Activated CD4-positive, alpha-beta T cell treated with anti-CD3 and anti-CD28 coated beads for 1 hour (primary cell): ENCODE measurements at places on chromosomes 13 and 19.

- DNase-seq = no peak
Observed at GRCh38 chr13:47135800-47136503, 239.1 kb upstream of the HTR2A start.

- DNase-seq = no peak
Observed at GRCh38 chr19:51082611-51083010, at the start of gene KLK14. Gene KLK14, minus strand, starts transcription at chr19:51082887. Its CDS starts 273 bp downstream, at chr19:51082614.

- DNase-seq = peak; percentile 82
Observed at GRCh38 chr19:45643024-45643926, 4.1 kb upstream of the EML2 start.

DNA sequence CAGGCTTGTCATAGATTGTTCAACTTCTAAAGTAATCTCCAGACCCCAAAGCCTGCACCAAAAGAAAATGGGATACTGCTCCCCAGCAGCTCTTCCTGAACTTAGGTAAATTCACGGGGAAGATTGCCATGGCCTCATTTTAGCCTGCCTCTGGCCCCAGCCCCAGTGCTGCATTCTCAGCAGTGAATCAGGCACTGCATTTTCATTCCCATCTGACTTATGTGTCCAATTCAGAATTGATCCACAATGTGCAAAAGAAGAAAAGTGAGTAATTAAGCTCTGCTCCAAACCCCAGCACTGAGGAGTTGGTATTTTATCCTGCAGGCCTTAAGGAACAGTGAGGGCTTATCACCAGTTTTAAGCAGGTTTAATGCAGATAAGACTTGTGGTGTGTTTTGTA, 176.4 kb downstream of the KCTD12 start:
- no peak for DNase-seq
